Uterus (tissue), 4 donors: ENCODE measurements at places on chromosomes 7 and 10. TPM values are rescaled to one million over a fixed set of nuclear protein-coding genes. Genes with fewer than 3 reads are reported as not detected.

The CALML3 gene
- not detected for total RNA-seq

The SNX10 gene
- total RNA-seq, result 7.7 TPM

The HOGA1 gene
- total RNA-seq, result 0.26 TPM

The DDC gene
- total RNA-seq, result not detected

The PAPOLB gene
- 1.6 TPM for total RNA-seq

The HOXA9 gene
- 19.7 TPM for total RNA-seq

The TMEM213 gene
- 0.35 TPM for total RNA-seq

The AP5Z1 gene
- 40.2 TPM for total RNA-seq

The MAPK8 gene
- 67.5 TPM for total RNA-seq

The SFRP5 gene
- 59.1 TPM for total RNA-seq

The NT5C3A gene
- total RNA-seq, result 21.3 TPM

The UFSP1 gene
- total RNA-seq, result 9.7 TPM
